Liver (tissue), 10 donors: ENCODE measurements at places on chromosomes 7 and 10. TPM values are rescaled to one million over a fixed set of nuclear protein-coding genes. Genes with fewer than 3 reads are reported as not detected.

The OPALIN gene
- not detected for total RNA-seq

The IFT22 gene
- 6.6 TPM for total RNA-seq

The TSPAN12 gene
- 16.6 TPM for total RNA-seq

The VWC2 gene
- total RNA-seq: not detected

The ZPBP gene
- 0.17 TPM for total RNA-seq
